ENCODE measurements at places on chromosomes 6 and 20.

DNA sequence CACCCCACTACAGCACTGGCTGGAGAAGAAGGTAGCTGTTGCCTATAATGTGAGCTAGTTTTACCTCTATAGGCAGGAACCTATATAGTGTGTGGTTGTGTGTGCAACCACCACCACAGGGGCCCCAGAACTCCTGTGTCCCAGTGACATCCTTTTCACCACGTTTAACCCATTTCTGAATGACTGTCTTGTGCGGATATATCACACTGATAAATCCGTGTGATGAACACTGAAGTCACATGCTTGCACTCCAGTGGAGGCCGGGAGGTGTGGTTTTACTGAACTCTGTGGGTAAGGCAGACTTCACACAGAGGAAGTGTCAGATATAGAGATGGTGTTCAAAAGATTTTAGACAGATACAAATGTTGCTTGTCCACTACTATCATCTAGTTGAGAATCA lies 32.5 kb downstream of the SDHAF4 start:
- DNase-seq, result no peak

DNA sequence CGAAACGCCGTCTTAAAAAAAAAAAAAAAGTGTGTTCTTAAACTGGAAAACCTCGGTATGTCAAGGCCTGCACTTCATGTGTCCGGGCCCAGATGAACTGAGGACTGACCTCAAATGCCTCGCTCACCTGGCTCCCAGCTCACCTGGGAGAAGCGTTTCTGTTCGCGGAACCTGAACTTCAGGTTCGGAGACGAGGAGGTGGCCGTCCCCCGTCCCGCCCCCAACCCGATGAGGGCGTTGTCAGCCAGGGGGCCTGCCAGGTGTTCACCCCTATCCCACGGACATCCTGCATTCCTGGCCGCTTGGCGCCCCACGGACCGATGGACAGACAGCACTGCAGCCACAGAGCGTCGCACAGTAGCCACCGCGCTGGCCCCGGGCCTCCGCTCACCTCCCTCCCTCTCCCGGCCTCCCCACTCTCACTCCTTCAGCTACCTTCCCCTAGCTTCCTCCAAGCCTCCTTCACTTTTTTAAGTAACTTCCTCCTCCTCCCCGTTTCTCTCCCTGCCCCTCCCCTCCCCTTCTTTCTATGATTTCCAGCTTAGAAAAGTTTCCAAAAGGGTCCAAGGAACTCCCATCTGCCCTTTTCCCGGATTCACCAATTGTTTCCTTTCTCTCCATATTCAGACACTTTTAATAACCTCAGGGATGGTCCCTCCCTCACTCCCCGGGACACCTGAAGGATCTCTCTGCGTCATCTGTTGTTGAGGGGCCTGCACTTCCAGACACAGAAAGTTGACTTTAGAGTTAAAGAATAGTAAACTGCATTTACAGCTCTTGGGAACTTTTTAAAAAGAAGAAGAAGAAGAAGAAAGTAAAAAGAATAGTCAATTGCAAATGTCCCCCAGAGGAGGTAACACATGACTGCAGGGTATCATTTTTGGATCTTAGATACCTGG lies 22.7 kb upstream of the MCM3 start:
- DNase-seq, result no peak

- DNase-seq, result no peak
Measured at GRCh38 chr20:9928281-9928737, 89.4 kb upstream of the PAK5 start.

DNA sequence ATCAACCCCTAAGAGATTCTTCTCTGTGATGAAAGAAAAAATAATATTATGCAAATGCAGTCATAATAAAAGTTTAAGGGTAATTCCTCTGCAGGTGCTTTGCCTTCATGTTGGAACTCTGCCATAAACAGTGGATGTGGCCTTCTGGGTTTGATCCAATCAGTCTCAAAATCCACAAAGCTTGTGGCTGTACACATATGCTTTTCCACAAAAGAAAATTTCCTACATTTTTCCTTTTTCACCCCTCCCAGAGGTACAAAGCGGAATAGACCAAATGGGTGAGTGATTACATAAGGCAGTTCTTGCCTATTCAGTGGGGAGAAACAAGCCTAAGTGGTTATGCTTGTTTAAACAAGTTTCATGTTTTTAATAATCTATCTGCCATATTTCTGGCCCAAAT lies 16.7 kb downstream of the CALHM5 start:
- peak; percentile 23 for DNase-seq

- DNase-seq, result no peak
Measured at GRCh38 chr6:168070804-168071203, 8.2 kb downstream of the FRMD1 start.

- DNase-seq, result no peak
Measured at GRCh38 chr6:112927641-112928320, 580.7 kb downstream of the RFPL4B start.

DNA sequence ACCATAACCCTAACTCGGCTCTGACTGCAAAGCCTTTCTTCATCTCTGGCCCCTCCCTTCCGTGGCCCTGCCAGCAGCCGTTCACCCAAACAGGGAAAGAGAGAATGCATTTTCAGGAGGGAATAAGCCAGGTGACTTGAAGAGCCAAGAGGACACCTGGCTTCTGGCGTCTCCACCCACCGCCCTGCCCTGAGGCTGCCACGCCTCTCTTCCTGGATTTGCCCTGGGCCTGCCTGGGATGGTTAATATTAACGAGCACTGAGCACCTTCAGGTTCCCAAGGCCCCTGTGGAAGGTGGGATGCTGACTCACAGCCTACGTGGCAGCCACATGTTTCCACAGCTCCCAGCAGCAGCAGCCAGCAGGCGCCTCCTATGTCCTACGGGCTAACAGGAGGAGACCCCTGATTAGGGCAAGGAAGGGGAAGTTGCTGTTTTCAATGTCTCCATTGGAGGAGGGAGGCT lies 138.0 kb upstream of the RREB1 start:
- DNase-seq, result no peak

GRCh38 chr20:1002682-1003561 lies 811 bp upstream of the RSPO4 start:
- no peak for DNase-seq

DNA sequence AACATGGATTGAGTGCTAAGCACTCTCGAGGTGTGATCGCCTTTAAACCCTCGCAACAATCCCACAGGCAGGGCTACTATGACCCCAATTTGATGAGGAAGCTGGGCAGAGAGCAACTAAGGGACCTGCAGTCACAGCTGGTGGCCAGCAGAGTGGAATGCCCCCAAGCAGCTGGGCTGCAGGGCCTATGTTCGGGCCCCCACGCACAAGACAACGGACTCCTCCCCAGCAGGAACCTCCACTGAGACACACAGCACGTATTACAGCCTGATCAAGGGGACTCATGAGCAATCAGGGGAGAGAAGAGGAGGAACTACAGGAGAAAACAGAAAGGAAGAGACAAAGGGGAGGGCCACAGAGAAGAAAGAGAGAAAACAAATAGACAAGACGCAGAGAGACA lies 21.7 kb downstream of the CST7 start:
- no peak for DNase-seq

DNA sequence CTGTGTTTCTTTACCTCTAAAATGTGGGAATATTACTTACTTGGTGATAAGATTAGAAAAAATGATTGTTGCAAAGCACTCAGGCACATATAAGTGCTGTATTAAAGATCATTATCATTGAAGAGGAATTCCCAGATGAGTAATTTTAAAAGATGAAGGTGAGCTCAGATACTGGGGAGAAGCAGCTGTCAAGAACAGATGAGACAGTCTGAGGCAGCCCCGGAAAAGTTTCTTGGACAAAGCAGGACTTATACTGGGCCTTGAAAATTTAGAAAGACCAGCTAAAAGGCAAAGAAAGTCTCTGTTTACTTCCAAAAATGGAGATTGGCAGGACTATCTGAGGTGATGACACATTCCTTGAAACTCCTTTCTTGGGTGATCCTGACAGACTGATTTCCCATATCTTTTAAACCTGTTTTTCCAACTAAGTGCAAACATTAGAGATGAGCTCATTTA lies 93.8 kb upstream of the MARCKS start:
- DNase-seq, result no peak

DNA sequence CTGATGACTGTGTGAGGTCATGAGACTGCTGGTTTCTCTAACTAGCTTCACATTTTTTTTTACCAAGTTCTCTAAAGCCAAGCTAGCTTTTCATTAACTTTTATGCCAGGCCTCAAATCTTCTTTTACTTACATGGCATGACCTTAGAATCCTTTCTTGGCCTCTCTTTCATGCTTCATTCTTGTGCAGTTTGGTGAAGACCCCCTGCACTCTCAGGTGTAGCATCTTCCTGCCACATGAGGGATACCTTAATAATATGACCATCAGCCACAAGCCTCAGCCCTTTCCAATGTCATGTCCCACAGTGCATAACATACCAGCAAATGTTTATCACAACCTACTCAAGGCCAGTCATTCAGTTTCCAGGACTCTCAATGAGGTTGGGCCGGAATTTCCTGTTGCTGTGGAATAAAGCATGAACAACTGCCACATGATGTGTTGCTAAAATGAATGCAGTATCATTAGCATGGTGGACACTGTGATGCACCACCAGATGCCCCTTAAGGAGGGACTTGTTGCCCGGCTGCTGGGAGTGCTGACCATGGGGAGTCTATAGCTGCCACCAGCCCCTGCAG lies 72.2 kb downstream of the RIN2 start:
- DNase-seq, result no peak

- no peak for DNase-seq
Measured at GRCh38 chr6:156418253-156418652, 358.9 kb upstream of the ARID1B start.

- no peak for DNase-seq
Measured at GRCh38 chr6:167270499-167271311, 20.4 kb upstream of the UNC93A start.

GRCh38 chr6:125952764-125953501 lies 3.6 kb upstream of the HINT3 start:
- DNase-seq, result peak; percentile 10

- no peak for DNase-seq
Measured at GRCh38 chr6:14903176-14904038, 342.5 kb upstream of the JARID2 start.

DNA sequence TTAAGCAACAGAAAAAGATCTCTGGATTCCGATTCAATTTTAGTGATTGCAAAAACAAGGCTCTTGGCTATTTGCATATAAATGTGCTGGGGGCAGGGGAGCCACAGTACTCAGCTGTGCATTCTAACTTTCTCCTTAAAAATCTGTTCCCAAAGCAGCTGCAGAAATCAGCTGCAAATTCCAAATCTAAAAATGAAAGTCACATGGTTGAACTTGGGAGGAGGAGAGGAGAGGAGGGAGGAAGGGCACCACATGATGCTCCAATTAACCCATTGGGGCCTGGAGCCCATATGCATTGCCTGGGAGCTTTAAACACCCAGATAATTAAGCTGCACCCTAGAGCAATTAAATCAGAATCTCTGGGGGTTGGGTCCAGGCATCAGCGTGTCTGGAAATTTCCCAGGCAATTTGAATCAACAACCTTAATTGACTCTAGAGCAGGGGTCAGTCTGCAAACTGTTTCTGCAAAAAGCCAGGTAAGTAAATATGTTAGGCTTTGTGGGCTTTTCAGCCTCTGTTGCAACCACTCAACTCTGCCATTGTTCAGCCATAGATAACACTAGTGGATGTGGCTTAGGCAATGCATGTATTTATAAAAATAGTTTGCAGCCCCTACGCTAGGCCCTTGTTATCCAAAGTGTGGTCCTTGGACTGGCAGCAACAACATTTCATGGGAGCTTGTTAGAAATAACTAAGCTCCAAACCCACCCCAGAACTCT lies 508.1 kb downstream of the KIF16B start:
- no peak for DNase-seq

- no peak for DNase-seq
Measured at GRCh38 chr20:32965115-32965514, 39.1 kb downstream of the SUN5 start.

- DNase-seq, result peak; percentile 78
Measured at GRCh38 chr20:3430376-3431069, 23.1 kb upstream of the DNAAF9 start.

GRCh38 chr20:9280666-9281065 lies 211.8 kb downstream of the PLCB4 start:
- DNase-seq, result no peak

DNA sequence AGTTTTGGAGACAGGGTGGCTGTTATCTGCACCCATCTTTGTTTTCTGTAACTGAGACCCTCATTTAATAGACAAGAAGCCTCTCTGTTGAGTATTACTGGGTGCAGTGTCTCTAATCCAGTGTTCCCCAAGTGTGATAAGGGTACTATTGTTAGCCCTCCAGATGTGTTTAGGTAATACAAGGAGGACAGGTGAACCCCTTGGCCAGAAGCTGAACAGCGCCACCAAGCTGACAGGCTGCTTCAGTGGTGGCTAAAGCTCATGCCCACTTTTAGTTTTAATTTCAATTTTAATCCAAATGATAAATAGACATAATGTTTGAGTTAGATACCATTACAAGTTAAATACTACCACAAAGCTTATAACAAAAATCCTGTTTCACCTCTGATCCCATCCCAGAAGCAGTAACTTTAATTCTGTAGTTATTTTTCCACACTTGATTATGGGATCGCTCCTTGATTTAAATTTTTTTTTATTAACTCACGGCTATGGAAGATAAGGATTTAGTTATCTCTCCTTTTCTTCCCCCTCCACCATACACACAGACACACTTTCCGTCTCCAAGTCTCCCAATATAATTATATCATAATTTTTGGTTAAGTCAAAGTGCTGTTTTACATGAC lies 8.4 kb upstream of the STK35 start:
- peak; percentile 62 for DNase-seq

DNA sequence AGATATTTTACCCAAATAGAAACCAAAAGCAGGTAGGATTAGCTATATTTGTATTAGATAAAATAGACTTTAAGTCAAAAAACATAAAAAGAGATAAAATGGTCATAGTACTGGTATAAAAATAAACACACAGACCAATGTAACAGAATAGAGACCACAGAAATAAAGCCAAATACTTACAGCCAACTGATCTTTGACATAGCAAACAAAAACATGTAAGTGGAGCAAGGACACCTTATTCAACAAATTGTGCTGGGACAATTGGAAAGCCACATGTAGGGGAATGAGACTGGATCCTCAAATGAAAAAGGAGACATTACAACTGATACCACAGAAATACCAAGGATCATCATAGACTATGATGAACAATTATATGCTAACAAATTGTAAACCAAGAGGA lies 94.5 kb upstream of the SIRPG start:
- DNase-seq, result no peak

- no peak for DNase-seq
Measured at GRCh38 chr6:101403216-101403945, 9.9 kb downstream of the GRIK2 start.

- DNase-seq, result no peak
Measured at GRCh38 chr6:44615621-44616020, 228.1 kb downstream of the CDC5L start.

GRCh38 chr6:37792457-37793033 lies 27.0 kb upstream of the ZFAND3 start:
- no peak for DNase-seq

GRCh38 chr6:89749918-89750317 lies 69.7 kb downstream of the MDN1 start:
- no peak for DNase-seq

- no peak for DNase-seq
Measured at GRCh38 chr20:33460711-33461110, 17.1 kb upstream of the SNTA1 start.

DNA sequence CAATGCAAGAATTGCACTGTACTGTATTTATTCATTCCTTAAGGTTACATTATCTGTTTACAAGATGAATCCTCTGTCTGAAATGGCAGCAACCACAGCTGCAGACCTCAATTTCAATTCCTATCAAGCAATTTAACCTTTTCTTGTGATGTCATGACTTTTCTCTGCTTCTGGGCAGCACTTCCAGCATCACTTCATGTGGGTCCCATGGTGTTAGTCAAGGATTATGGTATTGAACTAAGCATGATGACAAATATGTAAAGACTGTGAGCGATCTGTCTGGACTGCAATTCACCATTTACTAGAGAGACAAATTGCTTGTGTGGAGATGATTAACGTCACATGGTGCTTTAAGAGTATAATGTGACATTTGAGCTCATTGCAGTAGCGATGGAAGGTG lies 90.5 kb upstream of the CCN2 start:
- no peak for DNase-seq
